ENCODE measurements at places on chromosomes 5 and 9.

DNA sequence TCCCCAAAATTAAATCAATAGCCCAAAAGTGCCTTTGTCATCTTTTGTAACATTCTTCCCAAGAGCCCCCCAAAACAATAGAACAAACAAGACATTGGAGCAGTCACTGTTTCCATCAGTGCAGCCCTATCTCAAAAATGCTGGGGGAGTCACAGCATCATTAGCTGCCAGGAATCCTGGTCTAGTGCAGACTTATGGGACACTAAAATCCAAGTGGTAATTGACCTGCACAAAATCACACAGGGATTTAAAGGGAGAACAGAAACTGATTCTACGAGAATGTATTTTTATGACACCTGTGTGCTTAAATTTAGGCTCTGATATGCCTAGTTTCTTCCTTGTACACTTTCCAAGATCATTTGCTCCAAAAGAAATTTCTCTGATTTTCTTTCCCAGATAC is 172.9 kb downstream of the GLIS3 start:
- DNase-seq: no peak

DNA sequence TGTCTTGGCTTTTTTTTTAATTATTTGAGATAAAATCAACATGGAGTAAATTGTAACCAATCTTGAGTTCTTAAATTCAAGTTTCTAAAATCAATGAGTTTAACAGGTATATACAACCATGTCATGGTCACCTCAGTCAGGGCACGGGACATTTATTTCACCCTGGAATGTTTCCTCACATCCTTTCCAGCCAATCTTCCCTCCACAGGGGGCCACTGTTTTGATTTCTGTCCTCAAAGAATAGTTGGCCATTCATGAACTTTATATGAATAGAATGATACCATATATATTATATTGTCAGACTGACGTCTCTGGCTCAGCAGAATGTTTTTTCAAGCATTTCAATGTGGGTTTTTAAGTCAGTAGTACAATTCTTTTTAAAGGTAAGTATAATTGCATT is 806 bp downstream of the ZNF474 start:
- no peak for DNase-seq

DNA sequence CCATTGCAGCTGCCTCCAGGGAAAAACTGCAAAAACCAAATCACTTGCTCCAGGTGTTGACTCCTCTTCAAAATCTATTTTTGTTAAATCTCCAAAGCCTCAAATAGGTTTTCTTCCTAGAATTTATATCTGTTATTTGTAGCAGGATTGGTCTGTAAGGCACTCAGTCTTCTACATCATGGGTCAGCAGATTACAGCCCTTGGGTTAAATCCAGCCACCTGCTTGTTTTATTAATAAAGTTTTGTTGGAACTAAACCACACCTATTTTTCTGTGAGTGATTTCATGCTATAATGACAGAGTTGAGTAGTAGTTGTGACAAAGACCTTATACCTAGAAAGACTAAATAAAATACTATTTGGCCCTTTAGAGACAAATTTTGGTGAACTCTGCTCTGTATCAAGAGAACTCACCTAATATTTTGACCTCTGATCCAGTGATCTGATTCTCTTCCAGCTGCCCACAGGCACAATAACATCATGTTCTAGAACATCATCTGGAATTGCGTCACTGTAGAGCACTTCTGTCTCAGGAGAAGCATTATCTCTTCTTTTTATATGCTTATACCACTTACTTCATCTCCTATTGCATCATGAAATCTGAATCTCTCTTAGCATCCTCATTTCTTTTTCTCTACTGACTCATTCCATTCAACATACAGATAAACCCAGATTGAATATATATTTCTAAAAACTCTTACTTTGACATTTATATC is 130.1 kb downstream of the RPS23 start:
- no peak for DNase-seq

GRCh38 chr5:9869616-9870288 is 239.6 kb upstream of the TAS2R1 start:
- no peak for DNase-seq

- DNase-seq: no peak
Measured at GRCh38 chr5:264338-264737, 7.1 kb upstream of the PDCD6 start.

GRCh38 chr9:107007402-107007801 is 144.4 kb downstream of the ZNF462 start:
- DNase-seq: no peak

- DNase-seq: no peak
Measured at GRCh38 chr5:101653996-101654395, 642.1 kb downstream of the SLCO4C1 start.

DNA sequence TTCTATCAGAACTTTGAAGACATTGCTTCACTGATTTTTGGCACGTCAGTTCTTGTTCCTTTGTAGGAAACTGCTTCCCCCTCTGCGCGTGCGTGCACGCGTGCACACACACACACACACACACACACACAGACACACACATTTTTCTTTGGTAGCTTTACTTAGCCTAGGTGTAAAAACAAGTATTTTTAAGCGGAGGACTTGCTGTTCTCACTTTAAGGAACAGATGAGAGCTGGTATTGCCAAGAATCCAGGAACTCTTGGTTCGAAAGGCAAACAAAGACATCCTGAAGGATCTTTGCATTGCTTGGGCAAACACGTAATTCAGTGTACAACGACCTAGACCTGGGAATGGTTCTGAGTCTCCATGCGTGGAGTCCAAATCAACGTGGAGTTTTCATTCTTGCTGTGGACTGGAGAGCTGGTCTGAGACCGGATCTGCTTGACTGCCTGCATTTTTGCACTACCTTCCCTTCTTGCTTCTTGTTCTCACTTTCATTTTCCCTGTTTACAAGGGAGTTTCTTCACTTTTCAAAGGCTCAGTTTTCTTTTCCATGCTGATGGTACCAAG is 8.2 kb downstream of the TMEM268 start:
- peak; percentile 45 for DNase-seq

- no peak for DNase-seq
Measured at GRCh38 chr9:96027251-96028131, 152.0 kb downstream of the ERCC6L2 start.

GRCh38 chr9:137233143-137233980 is 2.7 kb downstream of the SLC34A3 start:
- DNase-seq: no peak

GRCh38 chr9:18910916-18911315 is 122.1 kb downstream of the SAXO1 start:
- peak; percentile 39 for DNase-seq

- no peak for DNase-seq
Measured at GRCh38 chr9:135888766-135889394, 18.5 kb downstream of the CAMSAP1 start.

GRCh38 chr5:505951-506525 is 18.2 kb downstream of the SLC9A3 start:
- no peak for DNase-seq

- DNase-seq: no peak
Measured at GRCh38 chr9:31166516-31166915, 1217.9 kb upstream of the ACO1 start.

DNA sequence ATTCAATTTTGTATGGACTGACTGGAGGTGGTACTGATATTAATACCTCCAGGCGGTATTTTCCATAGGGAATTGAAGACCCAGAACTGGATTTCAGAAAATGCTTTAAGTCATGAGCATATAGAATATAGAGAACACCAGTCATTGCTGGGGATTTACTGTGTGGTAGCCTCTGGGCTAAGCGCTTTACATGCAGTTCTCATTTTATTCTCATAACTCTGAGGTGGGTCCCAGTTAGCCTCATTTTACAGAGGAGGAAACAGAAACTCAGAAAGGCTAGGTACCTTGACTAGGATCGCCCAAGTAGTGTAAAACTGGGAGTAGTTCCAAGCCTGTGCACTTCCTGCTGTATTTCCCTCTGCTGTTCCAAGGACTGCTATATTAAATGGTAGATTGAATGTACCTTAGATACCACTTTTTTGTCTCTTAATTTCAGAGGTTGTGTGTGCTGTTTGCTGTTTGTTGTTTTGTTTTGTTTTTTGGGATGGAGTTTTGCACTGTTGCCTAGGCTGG is 13.8 kb downstream of the SLC44A1 start:
- DNase-seq: no peak

DNA sequence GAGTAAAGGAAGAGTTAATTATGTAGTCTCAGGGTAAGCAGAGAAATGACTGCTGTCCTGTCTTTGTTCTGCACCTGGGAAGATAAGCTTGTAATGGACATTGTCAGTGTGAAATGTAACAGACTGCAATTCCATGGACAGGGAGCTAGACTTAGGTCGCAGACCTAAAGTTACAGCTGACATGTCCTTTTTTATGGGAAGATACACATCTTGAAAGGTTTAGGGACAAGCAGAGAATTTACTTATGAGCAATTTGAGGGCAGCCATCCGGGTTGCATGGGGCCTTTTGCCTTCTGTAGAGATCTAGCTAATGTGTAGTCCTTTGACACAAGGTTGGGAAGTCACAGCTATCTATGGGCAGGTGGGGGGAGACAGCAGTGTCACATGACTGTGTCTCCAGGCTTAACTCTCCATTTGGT is 85.7 kb downstream of the SERINC5 start:
- DNase-seq: no peak

DNA sequence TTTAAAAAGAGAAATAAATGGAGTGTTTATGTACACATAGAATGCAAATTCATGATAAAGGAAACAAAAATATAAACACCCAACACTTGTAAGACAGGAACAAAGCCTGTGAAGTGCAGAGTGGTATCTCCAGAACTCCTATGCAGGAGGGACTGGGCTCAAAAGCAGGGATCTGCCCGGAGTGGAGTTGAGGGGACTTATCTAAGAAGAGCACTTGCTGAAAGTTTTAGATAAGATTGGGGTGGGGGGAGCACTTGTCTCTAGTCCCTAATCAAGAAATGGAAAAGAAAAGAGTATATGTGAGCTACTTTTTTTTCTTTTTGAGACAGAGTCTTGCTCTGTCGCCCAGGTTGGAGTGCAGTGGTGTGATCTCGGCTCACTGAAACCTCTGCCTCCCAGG is 840.4 kb downstream of the MAT2B start:
- no peak for DNase-seq

DNA sequence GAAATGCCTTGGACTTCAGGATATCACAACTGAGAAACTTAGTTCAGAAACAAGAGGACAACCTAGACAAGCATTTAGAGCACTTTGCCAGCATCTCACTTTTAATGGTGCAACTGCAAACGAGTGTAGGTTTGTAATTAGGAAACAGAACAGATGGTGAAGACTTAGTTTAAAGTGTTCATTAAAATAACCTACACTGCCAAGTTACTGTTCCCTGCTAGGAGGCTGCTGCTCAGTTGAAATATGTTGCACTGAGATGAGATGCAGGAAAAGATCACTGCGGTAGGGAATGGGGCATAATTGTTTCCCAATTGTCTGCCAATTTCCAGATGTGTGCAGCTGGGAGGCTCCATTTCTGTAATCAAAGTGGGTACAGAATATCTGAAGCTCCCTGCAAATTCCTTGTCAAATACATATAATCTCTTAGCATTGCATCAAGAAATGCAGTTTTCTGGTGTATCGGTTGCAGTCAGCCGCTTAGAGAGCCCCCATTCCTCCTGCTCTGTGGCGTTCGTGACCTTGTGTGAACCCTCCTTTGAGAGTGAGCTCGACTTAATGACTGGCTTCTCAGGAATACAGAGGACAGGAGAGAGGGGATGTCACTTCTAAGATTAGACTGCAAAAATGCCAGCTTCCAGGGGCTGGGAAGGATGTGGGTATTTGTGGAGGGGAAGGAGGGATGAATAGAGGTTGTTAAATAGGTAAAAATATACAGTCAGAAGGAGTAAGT is 448.9 kb downstream of the MED10 start:
- DNase-seq: no peak

DNA sequence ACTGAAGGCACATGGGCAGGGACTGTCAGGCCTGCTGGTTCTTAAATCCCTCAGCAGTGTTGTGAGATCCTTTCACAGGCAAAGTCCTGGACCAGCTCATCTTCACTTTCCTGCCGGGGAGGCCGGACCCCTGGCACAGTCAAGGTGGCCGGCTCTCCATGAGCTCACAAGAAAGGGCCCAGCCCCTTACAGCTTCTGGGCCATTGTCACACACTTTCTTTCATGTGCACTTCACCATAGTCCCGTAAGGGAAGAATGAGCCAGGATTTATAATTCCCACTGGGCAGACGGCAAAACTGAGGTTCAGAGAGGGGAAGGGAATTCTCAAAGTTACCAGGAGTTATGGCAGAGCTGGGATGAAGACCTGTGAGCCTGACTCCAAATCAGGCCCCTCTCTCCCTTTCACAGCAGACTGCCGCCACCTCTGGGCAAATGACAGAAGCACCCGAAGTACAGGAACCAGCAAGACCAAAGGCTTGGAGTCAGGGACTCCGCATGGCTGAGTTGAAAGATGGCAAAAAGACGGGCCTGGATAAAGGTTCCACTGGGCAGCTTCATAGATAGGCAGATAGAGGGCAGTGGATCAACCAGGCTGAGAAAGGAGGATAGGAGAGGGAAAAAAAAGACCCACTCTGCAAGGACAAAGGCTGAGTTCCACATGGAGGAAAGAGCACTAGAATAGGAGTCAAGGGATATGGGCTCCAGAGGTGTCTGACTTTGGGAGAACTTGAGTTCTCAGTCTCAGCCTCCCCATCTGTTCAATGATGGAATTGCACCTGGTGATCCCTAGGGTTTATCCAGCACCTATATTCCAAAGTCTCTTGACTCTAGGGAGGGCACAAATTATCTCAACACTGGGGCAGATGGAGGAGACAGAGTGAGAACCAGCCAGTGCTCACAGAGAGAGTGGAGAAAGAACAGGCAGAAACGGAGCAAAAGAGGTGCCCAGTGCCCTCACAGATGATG is 128.7 kb downstream of the PAX5 start:
- no peak for DNase-seq

- DNase-seq: no peak
Measured at GRCh38 chr5:54897001-54897400, 88.4 kb downstream of the ESM1 start.

DNA sequence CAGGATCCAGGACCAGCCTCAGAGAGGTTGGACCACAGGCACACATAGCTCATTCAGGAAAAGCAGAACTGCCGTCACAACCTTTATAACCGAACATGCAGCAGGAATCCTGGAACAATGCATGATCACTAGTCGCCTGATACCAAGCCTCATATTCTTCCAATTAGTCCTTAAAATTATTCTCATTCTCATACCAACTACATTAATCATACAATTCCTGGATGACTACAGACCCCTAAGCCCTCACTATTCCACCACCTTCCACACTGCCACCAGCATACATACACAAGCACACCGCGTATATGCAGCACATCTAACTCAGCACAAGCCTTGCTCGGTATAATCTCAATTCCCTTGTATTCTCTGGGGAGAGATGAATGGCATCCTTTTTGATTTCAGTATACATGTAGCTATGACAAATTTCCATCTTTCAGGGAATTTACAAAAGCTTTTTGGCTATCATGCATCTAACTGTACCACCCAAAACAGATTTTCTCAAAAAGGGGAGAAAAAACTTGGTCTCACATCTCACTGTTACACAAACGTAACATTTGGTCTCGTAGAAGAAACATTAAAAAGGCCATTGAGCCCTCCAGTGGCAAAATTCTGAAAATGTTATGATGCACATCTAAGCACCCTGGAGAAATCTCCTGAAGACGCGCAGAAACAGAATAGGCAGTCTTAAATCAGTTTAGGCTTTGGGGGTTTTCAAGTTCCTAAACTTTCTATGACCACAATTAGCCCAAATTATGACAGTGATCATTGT is 46.2 kb downstream of the MCTP1 start:
- DNase-seq: peak; percentile 12

GRCh38 chr5:137114529-137114928 is 384.6 kb downstream of the SPOCK1 start:
- no peak for DNase-seq

Data from right lung (tissue), 10 donors.